ENCODE measurements at places on chromosomes 3 and 15. TPM values are rescaled to one million over a fixed set of nuclear protein-coding genes. Genes with fewer than 3 reads are reported as not detected.

GRCh38 chr15:26210980-26211379, 347.9 kb upstream of the ATP10A start:
- DNase-seq = no peak

DNA sequence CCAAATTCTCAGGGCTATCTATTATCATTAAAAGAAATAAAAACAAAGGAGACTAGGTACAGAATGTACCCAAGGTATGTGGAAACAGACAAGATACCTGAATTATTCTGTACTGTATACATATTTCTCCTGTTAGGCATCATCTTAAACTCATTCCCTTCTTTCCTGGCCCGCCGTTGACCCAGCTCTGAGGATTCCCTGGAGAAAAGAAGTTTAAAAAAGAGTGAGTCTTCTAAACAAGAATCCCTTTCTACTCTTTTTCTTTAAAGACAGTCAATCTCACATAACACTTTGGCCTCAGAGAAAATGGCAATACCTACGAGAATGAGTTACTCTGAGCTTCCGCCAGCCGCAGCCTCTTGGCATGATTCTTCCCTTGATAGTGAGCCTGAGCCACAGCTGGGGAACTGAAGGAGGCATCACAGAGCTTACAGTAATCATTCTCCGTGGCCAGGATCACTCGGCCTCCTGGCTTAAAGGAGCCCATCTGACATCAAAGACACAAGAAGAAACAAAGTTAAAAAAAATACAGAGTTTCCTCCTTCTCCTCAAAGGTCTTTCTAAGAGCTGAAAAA, 44.2 kb downstream of the ZMAT3 start:
- peak; percentile 66 for DNase-seq

Gene CAMKV
- total RNA-seq = 0.06 TPM

- no peak for DNase-seq
Observed at GRCh38 chr3:74523811-74524210, 90.6 kb downstream of the CNTN3 start.

DNA sequence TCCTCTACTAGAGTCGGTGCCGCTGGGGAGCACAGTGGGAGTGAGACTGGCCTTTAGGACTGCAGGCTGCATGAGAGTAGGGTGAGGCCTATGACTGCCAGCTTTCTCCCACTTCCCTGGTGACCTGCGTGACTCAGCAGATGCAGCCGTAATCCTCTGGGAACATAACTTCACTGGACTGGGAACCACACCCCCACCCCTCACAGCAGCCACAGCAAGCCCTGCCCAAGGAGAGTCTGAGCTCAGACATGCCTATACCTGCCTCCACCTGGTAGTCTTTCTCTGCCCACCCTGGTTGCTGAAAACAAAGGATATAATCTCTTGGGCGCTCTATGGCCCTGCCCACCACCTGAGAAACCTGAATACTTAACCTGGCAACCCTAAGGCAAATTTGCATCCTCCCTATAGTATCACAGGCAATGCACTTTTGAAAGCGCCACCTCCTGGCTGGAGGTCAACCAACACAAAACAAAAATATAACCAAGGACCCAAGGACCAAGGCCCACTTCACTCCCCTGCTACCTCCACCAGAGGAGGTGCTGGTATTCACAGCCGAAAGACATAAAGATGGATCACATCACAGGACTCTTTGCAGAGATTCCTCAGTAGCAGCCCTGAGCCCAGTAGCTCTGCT, 308.9 kb downstream of the CTNNB1 start:
- peak; percentile 78 for DNase-seq

Gene DCUN1D1
- 25.0 TPM for total RNA-seq

DNA sequence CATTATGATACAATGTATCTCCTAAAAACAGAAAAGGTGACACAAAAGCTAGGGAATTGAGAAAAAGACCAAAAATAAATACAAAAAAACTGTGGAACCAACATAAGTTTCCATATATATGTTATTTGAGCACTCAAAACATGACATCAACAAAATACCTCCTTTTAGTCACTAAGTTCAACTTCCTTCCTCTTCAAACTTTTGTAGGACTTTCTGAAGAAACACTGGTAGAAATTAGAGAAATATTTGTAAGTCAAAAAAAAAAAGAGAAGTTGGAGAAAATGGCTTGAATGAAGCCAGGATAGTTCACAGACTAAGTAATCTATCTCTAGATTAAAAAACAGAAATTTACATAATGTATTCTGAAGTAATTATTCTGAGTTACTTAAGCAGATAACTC, 208.4 kb upstream of the ALCAM start:
- no peak for DNase-seq

Gene CCDC51
- total RNA-seq = 28.8 TPM

- no peak for DNase-seq
Observed at GRCh38 chr15:36359286-36359685, 220.1 kb upstream of the CDIN1 start.

DNA sequence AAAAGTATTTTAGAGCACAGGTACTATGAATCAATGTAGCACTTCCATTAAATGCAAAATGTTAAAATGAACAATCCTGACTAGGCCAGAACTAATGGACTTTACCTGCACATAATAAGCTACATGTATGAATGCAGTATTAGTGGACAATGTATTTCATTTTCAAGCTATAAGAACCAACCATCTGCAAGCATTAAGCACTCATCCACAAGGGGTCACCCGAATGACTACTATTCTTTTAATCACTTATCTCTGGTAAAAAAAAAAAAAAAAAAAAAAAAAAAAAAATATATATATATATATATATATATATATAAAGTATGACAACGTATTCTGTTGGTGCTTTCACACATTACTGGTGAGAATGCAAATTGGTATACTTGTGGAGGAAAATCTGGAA, 7.2 kb downstream of the HERC1 start:
- peak; percentile 10 for DNase-seq

Gene ADAMTS17
- total RNA-seq = 0.11 TPM

Gene ALDH1A2
- 0.46 TPM for total RNA-seq

DNA sequence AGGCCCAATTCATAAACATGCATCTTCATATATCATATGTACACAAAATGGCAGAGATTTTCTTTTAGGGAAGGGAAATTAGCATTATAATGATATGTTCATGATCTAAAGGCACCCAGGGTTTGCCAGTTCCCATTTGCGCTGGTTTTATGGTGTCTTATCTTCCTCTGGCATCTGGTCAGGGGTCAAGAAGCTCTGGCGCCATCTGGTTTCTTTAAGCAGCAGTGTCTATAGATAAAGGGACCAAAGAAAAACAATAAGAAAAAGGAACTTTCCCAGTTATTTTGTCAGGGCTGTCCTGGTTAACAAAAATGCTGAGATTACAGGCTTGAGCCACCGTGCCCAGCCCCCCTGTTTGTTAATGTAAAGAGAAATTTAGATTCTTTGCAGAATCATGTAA, 3.3 kb upstream of the DCP1A start:
- DNase-seq = peak; percentile 46

Gene SLC22A13
- total RNA-seq = 0.29 TPM

GRCh38 chr3:142429582-142429981, 18.3 kb downstream of the XRN1 start:
- no peak for DNase-seq

DNA sequence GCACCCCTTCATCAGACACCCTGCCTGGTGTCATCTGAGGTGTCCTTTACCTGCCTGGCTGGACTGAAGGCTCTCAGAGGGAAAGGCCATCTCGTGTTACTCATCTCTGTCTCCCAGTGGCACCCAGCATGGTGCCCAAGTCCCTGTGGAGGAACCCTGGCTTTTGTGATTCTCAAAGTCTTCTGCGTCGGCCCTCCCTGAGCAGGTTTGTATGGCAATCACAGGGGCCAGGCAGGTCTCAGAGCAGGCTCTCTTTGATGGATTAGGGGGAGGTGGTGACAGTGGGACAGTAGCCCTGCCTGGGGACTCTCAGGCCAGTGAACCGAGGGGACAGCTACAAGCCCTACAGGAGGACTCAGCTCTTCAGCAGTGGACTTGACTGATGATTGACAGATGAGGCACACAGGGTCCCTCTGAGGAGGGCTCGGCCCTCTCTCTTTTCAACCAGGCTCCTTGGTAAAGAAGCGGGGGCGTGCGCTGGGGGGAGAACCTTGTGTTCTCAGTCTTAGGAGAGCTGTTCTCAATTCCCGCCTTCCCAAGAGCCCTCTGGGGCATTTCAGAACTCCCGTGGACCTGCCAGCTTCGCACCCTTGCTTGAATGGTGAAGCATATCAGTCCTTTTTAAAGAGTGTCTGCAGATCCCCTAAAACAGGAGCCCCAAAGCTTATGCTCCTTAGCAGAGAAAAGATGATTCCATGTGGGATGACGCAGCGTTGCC, 108.3 kb downstream of the VGLL4 start:
- no peak for DNase-seq

DNA sequence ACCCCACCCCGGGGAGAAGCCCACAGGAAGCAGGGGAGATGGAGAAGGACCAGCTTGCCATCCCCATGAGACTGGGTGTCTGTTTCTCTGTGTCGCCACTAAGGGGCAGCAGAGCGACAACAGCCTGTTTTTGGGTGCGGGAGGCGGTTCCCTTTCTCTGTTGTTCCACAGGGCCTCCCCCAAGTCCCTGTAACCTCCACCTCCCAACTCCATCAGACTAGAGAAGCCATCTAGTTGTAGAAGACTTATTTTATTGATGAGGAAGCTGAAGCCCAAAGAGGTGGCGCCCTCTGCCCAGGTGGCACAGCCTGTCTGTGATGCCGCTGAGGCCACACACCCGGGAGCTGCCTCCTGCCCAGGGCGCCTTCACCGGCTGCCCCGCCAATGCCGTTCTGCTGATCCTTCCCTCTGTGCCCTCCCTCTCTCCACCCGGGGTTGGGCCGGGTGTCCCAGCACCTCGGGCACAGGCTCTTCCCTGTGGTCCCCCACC, 3.9 kb upstream of the CCDC9B start:
- DNase-seq = peak; percentile 61

Gene SLITRK3
- not detected for total RNA-seq

GRCh38 chr3:136353461-136353860, 103.3 kb downstream of the PCCB start:
- no peak for DNase-seq

- no peak for DNase-seq
Observed at GRCh38 chr3:160564258-160564911, 986 bp downstream of the KPNA4 start.

DNA sequence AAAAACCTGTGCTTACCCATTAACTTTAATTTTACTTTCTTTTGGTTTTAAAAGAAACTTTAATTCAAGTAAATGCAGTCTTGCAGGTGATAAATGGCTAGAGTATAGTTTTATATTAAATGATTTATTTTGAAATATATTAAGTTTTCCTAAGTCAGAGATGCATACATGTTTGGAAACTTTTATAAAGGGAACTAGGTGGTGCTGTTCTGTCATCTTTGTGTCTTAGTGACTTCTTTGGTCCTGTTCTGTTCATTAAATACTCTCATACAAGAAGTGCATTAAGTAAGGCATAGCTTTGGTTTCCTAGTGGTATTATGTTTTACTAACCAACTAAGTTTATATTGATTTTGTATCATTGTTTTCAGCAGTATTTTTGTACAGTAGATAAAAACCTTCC, 15.6 kb downstream of the CADM2 start:
- no peak for DNase-seq

- DNase-seq = no peak
Observed at GRCh38 chr15:72237853-72238224, 6.8 kb upstream of the PKM start.
